ENCODE measurements at places on chromosomes 7 and 10.

GRCh38 chr10:125054669-125055268 is 105.6 kb downstream of the CTBP2 start:
- no peak for DNase-seq

DNA sequence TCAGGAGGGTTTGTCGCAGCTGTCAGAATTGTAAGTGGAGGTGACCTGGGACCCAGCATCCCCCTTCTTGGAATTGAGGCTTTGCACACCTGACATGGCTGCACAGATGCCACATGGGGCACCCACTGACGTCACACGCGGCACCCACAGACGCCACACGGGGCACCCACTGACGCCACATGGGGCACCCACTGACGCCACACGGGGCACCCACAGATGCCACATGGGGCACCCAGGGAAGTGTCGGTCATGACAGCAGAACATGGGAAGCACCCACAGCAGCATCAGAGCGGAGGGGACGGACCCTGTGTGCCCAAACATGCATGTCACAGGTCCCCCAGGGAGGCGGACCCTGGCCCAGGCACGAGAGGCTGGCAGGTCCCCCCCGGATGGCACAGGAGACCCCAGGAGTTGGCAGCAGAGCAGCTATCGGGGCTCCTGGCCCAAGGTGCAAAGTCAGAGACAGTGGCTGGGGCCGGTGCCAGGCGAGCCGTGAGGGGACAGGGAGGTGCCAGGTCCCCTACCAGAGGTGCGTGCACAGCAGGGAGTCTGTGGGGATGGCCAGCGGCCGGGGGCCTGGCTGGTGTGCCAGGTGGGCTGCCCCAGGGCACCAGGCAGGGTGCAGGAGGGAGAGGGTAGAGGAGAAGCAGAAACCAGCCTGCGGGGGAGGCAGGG is 21.1 kb downstream of the KNDC1 start:
- DNase-seq, result no peak

GRCh38 chr7:80392229-80393169 is 119.4 kb downstream of the GNAT3 start:
- no peak for DNase-seq

- peak; percentile 55 for DNase-seq
Measured at GRCh38 chr10:101031796-101032636, 982 bp downstream of the SFXN3 start.

DNA sequence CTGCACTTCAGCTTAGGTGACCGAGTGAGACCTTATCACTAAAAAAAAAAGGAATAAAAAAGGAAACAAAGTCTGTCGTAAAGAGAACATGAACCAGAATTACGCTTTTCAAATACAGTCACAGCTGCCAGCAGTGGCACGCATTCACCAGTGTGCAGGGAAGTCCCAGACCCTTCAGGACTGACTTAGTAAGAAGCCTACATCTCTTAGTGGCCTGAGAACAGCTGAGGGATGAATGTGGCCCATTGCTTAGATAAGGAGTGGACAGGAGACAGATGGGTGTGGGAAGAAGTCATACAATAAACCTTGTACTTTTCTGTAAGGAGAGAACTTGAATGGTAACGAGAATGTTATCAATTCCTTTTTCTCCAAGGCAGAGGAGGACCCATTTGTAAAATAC is 178.5 kb downstream of the JCAD start:
- DNase-seq, result no peak

DNA sequence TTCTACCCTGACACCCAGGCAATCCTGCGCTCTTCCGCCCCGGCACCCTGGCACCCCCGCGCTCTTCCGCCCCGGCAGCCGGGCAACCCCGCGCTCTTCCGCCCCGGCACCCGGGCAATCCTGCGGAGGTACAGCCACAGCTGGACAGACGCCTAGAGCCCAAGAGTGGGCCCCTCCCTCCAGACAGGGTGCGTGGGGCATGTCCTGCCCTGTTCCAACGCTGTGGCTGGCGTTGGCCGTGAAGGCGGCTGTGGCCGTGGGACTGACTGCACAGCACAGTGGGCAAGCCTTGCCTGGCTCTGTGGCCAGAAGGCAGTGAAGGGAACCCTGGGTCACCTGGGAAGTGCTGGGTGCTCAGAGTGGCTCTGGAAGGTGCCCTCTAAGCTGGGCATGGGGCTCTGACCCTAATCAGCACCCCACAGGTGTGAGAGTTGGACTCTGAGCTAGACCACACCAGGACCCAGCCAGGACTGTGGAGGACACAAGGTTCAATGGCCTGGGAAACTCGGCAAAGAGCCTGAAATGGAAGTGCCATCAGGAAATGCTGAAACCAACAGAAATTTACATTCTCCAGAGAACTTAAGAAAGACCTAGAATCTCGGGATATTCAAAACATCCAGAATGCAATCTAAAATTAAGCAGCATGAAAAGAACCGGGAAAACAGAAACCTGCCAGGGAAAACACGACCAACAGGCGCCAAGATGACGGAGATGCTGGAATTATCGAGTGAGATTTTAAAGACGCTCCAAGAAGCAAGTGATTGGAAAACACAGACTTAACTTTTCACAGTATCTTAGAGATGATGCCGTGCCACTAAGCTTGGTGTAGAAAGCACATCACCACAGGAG is 253.6 kb downstream of the ELFN1 start:
- DNase-seq, result no peak

DNA sequence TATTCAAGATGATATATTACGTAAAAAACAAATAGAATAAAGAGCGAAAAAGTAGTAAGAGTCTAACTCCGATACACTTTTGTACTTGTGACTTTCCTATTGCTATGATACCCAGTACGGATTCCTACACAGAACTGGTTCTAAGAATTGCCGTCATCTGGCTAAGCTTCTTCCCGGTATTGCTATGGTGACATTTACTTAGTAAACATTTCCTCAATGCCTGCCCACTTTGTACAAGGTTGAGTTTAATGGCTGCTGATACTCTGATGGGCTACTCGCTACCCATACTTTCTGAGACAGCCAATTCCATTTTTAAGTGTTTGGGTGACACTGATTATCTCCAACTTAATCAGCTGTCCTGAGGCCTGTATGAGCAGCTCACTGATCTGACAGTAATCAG is 55.6 kb downstream of the OSBPL3 start:
- no peak for DNase-seq

DNA sequence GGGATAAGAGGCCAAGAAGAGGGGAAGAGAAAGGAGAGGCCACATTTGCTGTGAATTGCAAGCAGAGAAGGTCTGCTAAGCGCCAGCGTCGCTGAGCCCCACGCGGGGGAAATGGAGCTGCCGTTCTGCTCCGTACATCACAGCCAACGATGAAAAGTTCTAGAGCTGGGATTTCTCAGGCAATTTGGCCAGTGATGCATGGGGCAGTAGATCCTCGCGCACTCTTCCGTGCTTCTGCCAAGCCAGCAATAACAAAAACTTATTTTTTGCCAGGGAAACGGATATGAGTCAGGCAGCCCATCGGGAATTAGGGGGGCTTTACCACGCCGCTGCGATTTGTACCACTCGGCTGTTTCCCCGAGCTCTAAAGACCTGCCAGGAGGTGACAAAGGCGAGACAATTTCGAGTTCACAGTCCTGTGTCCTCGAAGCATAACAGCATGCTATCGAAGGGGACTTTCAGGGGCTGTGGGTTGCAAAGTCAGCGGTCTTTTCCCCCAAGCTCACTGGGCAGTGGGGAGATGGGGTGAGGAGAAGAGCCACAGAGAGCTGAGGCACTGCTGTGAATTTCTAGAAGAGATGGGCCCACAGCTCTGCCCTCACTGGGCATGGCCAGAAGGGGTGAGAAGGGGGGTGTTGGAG is 30.0 kb upstream of the SLF2 start:
- no peak for DNase-seq

- DNase-seq, result no peak
Measured at GRCh38 chr10:17578603-17579002, 38.6 kb downstream of the HACD1 start.

DNA sequence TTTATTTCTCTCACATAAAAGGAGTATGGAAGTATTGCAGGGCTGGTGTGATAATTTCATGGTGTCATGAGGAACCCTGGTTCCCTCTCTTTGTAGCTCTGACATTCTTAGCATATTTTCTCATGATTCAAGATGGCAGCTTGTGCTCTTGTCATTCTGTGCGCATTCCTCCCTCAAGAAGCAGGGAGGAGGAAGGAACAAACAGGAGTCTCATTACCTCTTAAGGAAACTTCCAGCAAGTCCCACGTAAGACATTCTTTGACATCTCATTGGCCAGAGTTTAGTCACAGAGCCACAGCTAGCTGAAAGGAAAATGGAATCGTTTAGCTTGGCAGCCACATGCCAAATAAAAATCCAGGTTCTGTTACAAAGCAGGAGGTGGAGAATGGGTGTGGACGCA is 546.8 kb downstream of the LRMDA start:
- no peak for DNase-seq

- DNase-seq, result no peak
Measured at GRCh38 chr7:6197801-6198551, 74.4 kb downstream of the CYTH3 start.

DNA sequence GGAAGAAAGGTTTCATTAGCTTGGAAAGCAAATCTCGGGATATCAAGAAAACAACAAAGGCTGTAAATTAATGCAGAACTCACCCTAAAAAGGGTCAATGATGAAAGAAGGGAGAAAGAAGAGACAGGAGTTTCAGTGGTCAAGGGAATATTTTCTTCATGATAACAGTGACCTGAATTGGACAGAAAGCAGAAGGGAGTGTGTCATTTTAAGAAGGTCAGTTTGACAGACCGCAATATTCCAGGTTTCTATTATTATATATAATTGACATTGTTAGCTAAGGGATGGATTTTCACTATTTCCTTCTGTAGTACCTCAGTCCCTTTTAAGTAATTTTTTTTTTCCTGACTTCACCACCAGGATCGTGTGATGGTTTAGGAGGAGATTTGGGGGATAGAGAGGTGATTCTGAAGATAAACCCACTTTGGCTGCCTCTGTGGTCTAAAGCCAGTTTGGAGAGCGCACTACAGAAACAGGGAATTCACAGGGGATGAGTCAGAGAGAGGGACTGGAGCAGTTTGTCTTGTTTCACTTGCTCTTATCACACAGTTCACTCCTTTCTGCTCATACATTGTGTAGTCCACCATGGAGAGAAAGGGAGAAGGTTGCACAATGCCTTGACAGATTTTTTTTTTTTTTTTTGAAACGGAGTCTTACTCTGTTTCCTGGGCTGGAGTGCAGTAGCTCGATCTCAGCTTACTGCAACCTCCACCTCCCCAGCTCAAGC is 417.9 kb downstream of the AUTS2 start:
- no peak for DNase-seq

- DNase-seq, result no peak
Measured at GRCh38 chr7:8765374-8765773, 332.0 kb downstream of the NXPH1 start.

DNA sequence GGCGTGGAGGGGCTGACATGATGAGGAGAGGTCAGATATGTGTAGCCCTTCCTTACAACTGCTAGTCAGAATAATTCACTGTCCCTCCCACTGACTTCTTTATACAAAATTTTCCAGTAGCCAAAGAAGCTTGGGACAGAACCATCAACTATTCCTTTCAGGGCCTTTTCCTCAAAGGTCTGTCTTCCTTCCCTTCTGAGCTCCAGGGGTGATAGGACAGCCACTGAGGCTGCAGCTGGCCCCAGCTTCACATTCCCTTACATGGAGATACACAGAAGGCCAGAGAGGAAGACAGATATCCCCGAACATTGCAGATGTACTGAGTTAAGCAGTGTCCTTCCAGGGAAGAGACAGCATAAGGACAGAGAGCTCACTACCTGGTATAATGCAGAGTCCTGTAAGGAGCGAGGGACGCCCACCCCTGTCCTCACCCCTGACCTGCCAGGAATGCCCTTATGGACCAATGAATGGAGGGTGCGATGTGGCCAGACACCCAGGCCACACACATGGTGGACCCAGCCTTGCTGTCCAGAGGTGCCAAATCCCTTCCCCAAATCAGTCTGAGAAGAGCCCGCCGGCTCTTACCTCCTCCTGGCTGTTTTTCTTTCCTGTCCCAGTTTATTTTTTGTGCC is 754.7 kb downstream of the GRID1 start:
- DNase-seq, result no peak

DNA sequence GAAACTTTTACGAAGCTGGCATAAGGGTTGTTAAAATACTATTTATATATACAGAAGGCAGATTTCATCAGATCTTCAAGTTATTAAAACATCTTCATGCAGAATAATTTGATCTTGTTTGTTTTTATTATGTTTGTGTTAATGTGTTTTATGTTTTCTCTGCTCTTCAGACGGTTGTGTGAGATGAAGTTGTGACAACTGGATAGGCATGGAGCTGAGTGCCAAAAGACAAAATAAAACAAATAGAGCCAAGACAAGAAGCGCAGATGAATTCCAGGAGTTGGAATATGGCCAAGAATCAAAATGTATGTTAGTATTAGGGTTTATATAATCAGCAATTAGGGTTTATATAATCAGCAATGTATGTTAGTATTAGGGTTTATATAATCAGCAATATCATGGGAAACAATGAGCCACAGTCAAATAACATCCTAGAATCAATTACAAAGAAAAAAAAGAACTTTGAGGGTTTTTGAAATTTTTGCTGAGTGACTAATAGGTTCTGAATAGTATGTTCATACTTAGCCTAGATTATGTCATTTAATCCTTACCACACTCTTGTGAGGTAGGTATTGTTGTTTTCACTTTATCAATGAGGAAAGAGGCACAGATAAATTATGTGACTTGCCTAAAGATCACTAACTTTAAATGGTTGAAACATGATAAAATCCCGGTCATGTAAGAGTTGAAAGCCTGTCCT is 488.0 kb upstream of the STEAP1 start:
- no peak for DNase-seq

DNA sequence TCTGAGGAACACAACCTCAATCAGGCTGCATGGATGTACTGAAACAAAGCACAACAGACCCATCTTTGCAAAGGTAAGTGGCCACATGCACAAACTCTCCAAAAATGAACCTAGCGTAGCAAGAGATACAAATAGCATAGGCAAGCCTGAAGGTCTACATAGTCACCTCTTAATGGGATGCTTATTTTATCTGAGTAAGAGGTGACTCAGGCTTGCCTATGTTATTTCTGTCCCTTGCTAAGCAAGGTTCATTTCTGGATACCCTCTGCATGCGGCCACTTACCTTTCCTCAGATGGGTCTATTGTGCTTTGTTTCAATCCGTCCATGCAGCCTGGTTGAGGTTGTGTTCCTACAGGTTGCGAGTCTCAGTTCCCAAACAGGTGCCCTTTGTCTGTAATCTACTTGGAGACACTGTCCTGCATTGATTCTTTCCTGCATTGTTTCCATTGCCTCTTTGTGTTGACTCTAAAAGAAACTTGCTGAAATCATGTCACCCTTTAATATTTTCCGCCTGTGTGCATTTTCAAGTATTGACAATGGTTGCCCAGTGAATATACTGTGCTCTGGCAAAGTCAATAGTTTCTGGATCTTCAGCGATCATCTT is 291.8 kb upstream of the LYZL1 start:
- no peak for DNase-seq

GRCh38 chr7:53983480-53983879 is 558.7 kb upstream of the VSTM2A start:
- no peak for DNase-seq

DNA sequence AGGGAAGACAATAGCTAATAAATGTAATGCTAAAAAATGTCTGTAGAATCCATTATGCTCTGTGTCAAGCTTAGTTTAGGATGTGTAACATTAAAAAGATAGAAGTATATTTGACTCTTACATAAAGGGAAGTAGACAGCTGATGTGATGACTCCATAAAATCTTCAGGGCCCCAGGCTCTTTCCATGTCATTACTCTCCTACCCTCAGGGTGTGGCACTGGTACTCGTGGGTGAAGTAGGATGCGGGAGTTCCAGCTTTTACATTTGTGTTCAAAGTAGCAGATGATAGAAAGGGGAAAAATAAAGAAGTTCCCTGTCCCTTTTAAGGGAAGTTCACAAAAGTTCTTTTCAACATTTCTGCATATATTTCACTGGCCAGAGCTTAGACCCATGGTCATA is 157.1 kb downstream of the TSPAN12 start:
- DNase-seq, result no peak

- no peak for DNase-seq
Measured at GRCh38 chr7:140390466-140391190, 7.7 kb downstream of the SLC37A3 start.

All from stimulated activated CD4-positive, alpha-beta T cell treated with anti-CD3 and anti-CD28 coated beads, Interleukin-1b, Interleukin-23, amount 100 ng/mL, for 1 hour (primary cell).